ENCODE measurements at places on chromosomes 4 and X. TPM values are rescaled to one million over a fixed set of nuclear protein-coding genes. Genes with fewer than 3 reads are reported as not detected.

- no peak for DNase-seq
Observed at GRCh38 chrX:48826135-48826875, at the start of gene ERAS. TSS of gene ERAS (plus strand) at chrX:48826513. CDS start at chrX:48829124, 2,611 bp downstream.

DNA sequence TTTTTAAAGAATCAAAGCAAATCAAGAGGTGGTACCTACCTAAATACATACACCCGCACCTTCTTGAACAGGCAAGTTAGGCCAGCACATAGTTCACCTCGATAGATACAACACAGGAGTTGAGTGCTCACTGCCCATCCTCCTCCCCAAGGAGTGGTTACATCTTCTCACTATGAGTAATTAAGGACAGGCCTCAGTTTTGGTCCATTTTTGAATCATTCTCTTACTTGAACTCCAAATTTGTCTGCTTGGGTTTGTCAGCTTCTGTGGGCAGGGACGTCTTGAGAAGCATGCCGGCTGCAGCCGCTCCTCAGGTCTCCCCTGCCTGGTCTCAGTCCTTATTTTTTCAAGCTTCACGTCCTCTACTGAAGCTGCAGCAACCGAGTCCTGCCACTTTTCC lies 190.6 kb upstream of the RBPJ start:
- DNase-seq: no peak

XPNPEP2 gene
- not detected for total RNA-seq

DNA sequence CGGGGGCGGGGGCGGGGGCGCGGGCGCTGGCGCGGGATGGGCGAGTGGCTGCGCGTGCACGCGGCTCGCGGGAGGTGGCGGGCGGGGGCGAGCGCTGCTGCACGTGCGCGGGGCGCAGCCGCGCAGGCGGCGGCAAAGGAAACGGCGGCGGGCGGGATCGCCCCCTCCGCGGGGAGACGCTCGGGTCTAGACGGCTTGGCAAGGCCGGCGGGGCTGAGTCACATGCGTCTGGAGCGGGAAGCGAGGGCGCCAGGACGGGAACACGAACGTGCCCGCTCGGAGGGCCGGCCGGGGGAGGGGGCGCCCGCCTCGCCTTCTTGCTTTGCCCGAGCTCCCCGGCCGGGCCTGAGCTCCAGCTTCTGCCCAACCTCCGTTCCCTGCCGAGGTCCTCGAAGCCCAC lies 4.3 kb upstream of the HAUS7 start:
- DNase-seq: peak; percentile 24

UGT2B17 gene
- total RNA-seq: not detected

- no peak for DNase-seq
Observed at GRCh38 chr4:121784401-121784800, 16.7 kb upstream of the EXOSC9 start.

SCLT1 gene
- 16.2 TPM for total RNA-seq

SSX3 gene
- total RNA-seq: not detected

DNA sequence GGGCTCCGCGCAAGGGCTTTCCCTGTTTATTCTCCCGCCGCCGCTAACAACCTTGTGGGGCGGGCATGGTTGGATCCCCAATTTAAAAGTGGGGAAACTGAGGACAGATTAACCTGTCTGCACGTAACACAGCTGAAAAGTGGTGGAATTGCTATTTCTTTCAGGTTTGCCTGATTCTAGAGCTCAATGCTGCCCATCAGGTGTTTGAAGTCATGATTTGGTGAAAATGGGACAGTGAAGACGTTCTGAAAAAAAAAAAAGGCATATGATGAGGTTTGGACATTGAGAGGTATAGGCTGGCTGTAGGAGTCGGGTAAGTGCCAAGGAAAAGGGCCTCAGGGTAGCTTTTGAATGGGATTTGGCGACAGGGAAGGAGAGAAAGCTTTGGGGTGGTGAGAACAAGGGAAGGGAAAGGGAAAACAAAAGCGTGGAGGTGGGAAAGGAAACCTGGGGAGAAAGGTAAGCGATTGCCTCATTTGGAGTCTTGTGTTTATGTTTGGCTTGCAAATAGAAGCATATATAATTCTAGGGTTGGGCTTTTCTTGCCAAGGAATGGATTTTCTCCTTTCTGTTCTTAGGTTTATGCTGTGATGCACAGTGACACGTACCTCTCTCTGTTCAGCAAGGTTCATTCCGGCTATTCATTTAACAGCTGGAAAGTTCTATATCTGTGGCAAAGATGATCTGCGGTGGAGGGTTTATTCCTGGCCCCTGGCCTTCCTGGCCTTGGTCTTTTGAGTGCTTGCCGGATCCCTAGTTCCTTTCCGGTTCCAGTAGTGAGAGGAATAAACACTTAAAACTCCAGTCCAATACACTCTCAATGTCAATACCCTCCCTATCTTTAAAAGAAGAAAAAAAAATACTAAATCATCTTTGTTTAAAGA lies 2.4 kb upstream of the STIM2 start:
- DNase-seq: no peak

CITED1 gene
- total RNA-seq: 0.07 TPM

GRCh38 chrX:142503967-142504643 lies 299.0 kb upstream of the MAGEC2 start:
- no peak for DNase-seq

- DNase-seq: no peak
Observed at GRCh38 chrX:153469811-153470410, 465 bp downstream of the HAUS7 start.

DNA sequence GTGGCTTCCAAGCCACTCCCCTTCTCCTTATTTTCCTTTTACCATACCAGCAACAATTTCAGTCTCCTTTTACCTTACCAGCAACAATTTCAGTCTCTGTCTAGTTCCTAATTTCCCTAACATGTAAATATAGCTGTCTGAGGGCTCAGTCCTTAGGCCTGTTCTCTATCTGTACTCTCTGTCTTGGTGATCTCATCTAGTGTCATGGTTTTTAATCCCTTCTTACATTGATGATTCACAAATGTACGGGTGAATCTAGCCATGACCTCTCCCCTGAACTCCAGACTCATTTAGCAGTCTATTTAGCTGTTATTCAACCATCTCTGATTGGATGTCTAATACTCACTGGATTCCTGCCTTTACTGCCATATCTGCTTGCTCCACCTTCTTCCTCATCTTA lies 7.2 kb downstream of the IL15 start:
- no peak for DNase-seq

DNA sequence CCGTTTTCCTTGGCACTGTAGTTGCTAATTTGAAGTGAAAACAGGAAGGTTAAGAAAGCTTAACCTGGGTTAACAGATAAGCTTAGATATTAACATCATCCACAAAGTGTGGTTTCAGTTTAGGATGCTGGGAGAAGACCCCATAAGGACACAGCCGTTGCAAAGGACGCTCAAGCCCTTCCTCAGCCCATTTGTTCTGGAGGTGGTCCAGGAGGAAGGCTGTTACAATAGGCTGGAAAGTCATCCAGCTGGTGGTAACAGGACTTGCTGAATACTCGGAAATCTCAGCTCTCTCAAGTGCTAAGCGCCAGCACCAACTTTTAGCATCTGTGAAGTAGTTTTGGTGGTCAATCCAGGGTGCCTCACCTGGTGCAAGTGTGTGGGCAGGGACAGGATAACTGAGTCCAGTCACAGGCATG lies 14.2 kb downstream of the CHST7 start:
- no peak for DNase-seq

DNA sequence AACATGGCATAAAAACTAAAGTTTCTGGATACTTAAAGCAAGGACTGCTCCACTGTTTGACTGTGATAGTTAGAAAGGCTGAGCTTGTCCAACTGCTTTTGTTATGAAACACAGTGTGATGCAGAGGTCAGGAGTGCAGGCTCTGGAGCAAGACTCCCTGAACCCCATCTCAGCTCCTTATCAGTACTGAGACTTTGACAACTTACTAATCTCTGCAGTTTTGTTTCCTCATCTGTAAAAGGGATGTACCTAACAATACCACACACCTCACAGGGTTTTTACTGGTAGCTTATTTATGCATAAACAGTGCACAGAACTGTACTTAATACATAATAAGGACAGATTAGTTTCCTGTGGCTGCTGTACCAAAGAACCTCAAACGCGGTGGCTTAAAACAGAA lies 804.3 kb downstream of the FSTL5 start:
- DNase-seq: no peak

Measured in pulmonary artery endothelial cell (primary cell).